Ecto neural progenitor cell (in vitro differentiated cells): ENCODE measurements at places on chromosomes 2 and 18.

DNA sequence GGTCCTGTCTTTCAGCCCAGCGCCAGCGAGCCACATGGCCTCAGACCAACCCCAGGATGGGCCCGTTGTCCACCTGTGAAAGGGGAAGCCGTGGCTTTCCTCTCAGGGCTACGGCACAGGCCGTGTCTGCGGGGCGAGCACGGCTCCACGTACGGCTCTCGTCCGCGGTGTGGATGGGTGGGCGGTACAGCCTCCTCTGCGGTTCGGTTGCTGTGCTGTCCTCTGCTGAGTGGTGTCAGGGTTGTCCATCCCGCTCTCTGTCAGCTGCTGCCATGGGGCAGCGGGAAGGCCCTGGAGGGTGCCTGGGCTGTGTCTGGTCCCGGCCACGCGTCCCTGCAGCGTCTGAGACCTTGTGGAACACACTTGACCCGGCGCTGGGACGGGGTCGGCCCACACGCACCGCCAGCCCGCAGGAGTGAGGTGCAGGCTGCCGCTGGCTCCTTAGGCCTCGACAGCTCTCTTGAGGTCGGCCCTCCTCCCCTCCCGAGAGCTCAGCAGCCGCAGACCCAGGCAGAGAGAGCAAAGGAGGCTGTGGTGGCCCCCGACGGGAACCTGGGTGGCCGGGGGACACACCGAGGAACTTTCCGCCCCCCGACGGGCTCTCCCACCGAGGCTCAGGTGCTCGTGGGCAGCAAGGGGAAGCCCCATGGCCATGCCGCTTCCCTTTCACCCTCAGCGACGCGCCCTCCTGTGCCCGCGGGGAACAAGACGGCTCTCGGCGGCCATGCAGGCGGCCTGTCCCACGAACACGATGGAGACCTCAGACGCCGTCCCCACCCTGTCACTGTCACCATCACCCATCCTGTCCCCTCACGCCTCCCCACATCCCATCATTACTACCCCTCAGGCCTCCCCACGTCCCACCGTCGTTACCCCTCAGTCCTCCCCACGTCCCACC lies 128.7 kb downstream of the NFATC1 start:
- no peak for DNase-seq

DNA sequence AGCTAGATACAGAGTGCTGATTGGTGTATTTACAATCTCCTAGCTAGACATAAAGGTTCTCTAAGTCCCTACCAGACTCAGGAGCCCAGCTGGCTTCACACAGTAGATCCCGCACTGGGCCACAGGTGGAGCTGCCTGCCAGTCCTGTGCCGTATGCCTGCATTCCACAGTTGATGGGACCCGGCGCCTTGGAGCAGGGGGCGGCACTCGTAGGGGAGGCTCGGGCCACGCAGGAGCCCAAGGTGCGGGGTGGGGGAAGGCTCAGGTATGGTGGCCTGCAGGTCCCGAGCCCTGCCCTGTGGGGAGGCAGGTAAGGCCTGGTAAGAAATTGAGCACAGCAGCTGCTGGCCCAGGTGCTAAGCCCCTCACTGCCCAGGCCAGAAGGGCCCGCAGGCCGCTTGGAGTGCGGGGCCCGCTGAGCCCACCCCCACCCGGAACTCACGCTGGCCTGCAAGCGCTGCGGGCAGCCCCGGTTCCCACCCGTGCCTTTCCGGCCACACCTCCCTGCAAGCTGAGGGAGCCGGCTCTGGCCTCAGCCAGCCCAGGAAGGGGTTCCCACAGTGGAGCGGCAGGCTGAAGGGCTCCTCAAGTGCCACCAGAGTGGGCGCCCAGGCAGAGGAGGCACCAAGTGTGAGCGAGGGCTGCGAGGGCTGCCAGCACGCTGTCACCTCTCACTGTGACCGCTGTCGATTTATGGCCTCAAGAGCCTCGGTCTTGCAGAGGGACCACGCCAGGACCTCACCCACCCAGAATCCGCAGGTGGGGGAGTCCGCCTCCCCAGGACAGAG lies 76.5 kb downstream of the MEX3C start:
- DNase-seq = no peak

- DNase-seq = no peak
Measured at GRCh38 chr18:63444580-63444979, 22.3 kb upstream of the VPS4B start.

DNA sequence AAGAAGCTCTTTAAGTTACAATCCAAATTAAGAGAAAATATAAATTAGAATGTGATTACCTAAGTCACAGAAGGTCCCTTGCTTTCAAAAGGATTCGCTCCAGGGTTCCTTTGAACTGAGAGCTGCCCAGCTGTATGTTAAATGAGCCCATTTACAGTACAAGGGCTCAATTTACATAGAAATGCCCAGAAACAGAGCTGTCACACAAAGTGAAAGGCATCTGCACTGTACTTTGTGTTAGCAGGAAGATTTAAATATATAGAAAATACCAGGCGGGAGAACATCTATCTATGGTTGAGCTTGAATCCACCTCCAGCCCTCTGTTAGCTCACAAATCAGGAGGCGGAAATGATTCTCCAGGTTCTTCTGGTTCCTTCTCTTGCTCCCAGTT lies 272.9 kb downstream of the PAX3 start:
- DNase-seq = no peak

- no peak for DNase-seq
Measured at GRCh38 chr18:37435996-37436395, 129.6 kb downstream of the CELF4 start.

DNA sequence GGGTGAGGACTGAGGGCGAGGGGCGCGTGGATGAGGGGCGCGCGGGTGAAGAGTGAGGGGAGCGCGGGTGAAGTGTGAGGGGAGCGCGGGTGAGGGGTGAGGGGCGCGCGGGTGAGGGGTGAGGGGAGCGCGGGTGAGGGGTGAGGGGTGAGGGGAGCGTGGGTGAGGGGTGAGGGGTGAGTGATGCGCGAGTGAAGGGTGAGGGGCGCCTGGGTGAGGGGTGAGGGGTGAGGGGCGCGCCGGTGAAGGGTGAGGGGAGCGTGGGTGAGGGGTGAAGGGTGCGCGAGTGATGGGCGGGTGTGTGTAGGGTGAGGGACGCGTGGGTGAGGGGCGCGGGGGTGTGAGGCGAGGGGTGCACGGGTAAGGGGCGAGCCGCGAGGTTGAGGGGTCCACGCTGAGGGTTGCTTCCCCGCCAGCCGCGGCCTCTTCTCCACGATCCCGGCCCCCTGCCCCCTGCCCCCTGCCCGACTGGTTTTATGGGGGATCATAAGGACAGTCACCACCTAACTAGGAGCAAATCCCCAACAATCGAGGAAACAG lies 1.1 kb upstream of the SLC66A2 start:
- peak; percentile 53 for DNase-seq

DNA sequence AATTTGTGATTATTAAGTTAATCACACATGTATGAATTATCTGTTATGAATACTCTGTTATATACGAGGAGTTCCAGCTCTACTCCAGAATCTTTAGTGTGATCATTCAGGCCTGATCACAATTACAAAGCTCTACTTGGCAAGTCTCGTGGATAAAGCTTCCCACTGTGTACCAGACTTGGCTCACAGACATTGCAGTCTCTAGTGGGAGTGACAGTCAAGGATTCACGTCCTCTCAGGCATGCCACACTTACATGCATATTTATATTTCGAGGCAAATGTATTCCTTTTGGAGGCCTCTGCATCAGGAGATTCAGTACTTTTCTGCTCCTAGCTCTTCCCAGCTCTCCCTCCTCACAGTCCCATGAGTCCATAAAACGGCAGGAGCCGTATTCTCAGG lies 403.4 kb upstream of the CDH7 start:
- DNase-seq = no peak

GRCh38 chr2:169118060-169118459 lies 48.7 kb downstream of the DHRS9 start:
- no peak for DNase-seq

DNA sequence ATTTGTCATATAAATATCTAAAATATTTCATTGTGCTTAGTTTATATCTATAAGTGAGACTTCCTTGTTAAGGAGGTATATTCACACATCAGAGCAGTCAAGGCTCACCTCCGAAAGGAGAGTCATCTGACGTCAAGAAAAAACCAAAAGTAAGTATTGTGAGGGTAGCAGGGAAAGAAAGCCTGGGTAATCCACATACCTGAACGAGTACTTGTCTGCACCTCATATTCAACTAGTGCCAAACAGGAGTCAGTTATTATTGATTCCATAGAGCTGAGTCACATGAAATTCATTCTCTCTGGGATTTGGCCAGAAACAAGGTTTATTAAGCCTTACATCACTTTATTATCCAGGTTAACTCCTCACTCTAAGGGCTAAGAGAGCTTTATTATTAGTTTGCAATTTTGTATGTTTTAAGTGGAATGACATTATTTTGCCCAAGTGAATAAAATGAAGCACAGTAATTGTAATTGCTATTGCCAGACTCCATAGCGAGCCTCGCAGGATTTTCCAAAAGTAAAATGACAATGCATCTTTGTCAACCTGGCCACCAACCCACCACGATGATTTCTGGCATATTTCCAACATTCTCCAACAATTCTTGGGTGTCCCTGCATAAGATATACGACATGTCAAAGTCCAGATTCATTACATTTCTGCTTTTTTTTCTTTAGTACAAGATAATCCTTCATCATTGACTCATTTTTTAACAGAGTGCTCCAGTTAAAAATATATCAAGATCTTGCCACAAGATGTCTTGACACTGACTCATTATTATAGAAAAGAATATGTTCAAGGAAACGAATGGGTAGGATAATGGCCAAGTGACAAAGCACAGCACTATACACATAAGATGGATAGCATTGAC lies 1210.4 kb upstream of the ACVR2A start:
- DNase-seq = no peak

- no peak for DNase-seq
Measured at GRCh38 chr2:37852585-37853014, 72.5 kb upstream of the RMDN2 start.
